ENCODE measurements at places on chromosomes 7 and 10. TPM values are rescaled to one million over a fixed set of nuclear protein-coding genes. Genes with fewer than 3 reads are reported as not detected.

The CYP2C8 gene
- 0.92 TPM for total RNA-seq

- no peak for DNase-seq
These were observed 120.3 kb downstream of the GATA3 start for GRCh38 chr10:8174762-8175161.

DNA sequence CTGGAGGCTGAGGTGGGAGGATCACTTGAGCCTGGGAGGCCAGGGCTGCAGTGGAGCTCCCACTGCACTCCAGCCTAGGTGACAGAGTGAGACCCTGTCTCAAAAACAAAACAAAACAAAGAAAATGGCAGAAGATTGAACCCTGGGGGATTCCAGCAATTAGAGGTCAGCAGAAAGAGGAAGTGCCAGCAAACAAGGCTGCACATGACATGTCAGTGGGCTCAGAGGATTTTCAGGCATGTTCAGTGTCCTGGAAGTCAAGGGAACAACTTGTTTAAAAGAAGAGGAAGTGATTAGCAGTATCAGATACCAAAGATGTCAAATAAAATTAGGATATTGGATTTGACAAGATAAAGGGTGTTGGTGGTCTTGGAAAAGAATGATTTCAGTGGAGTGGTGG is 32.3 kb downstream of the RAB18 start:
- no peak for DNase-seq

The VPS50 gene
- 34.6 TPM for total RNA-seq

GRCh38 chr7:131600085-131600881 is 43.9 kb upstream of the PODXL start:
- DNase-seq, result no peak

DNA sequence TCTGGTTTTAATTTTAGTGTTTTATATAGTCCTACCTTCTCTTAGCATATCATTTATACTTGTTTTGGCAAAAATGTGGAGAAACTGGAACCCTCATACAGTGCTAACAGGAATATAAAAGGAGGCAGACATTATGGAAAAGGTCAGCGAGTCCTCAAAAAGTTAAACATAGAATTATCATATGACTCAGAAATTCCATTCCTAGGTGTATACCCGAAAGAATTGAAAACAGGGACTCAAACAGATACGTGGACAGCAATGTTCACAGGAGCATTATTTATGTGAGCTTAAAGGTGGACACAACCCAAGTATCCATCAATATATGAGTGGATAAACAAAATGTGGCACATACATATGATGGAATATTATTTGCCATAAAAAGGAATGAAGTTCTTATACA is 51.5 kb downstream of the VAX1 start:
- no peak for DNase-seq

The ZNF138 gene
- total RNA-seq, result 6.6 TPM

GRCh38 chr7:28533731-28534531 is 121.6 kb downstream of the CREB5 start:
- DNase-seq, result no peak

The DDC gene
- total RNA-seq, result 3.0 TPM

GRCh38 chr10:129971381-129972144 is 7.5 kb upstream of the EBF3 start:
- peak; percentile 70 for DNase-seq

GRCh38 chr7:33946094-33946699 is 40.9 kb downstream of the BMPER start:
- no peak for DNase-seq

- peak; percentile 81 for DNase-seq
These were observed 5.0 kb upstream of the NFE2L3 start for GRCh38 chr7:26147030-26147429.

DNA sequence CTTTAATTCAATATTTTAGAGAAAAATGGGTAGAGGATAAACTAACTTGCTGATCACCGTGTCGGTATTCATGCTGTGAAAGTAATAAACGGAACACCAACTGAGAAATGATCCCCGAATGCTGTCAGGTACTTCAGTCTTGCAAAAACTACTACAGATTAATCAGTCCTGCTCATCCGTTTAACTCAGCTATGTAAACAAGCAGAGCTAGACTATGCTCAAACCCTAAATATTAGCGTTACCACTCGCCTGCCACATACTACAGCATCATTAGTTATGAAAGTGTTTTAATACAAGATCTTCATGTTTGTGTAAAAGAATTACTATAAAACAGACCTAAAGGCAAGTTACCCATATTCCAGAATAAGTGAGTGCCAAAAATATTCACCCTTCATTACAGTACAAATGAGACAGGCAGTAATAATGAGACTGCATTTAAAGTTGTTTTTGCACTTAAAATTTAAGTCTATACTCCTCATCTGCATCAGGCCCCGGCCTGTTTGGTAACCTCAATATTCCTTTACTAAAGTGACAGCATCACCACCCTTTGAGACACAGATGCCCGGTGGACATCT is 952 bp downstream of the DNMBP start:
- no peak for DNase-seq

DNA sequence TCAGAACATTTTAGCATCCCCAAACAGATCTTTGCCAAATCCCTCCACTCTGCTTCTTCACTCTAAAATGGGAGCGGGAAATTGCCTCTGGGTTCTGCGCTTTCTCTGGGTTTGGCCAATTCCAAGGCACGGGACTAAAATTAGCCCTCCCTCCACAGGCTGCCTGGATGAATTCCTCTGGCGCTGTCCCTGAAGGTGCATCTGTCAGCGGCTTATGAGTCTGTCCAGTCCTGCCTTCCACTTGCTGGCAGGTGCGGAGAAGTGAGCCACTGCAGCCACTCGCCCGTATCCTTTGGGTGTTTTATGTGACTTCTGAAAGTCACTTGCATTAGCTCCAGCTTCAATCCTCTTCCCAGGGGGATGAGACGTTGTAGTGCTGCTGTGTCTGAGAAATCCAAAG is 121.6 kb downstream of the SH2D4B start:
- no peak for DNase-seq

The TBXAS1 gene
- total RNA-seq, result 92.6 TPM

GRCh38 chr10:110513949-110514348 is 16.2 kb downstream of the DUSP5 start:
- no peak for DNase-seq

GRCh38 chr7:120588416-120588815 is 269.5 kb downstream of the TSPAN12 start:
- DNase-seq, result no peak

GRCh38 chr10:87705339-87705738 is 45.7 kb downstream of the PAPSS2 start:
- no peak for DNase-seq

The SPAM1 gene
- total RNA-seq, result not detected

The TAS2R3 gene
- 1.4 TPM for total RNA-seq
